G401 (cell line): ENCODE measurements at places on chromosomes 16 and 17. TPM values are rescaled to one million over a fixed set of nuclear protein-coding genes. Genes with fewer than 3 reads are reported as not detected.

QPRT gene
- 96.6 and 105 TPM in 2 replicates for total RNA-seq

CLEC3A gene
- not detected in 2 replicates for total RNA-seq

PLEKHG4 gene
- total RNA-seq = 15.7 and 27.0 TPM in 2 replicates

ALOX15 gene
- 0.41 TPM in 1 of 2 replicates, not detected in the other for total RNA-seq

GRCh38 chr16:79715061-79715460 is 114.5 kb upstream of the MAF start:
- no peak for DNase-seq

DNA sequence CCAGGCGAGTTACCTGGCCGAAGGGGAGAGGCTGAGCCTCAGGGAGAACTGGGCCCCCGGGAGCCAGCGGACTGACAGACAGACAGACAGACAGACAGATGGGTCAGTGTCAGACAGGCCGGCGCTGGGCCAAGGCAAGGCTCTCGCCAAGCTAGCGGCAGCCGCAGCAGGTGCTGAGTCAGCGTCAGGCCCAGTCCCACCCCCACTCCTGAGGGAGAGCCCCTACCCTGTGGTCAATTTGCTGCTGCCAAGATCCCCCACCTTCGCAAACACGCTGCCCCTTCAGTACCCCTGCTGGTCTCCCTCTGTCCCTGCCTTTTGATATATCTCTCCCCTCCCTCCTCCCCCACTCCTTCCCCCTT is 1.5 kb downstream of the FGF11 start:
- no peak for DNase-seq

- DNase-seq = no peak
Observed at GRCh38 chr17:75346906-75347305, 57.7 kb upstream of the SLC25A19 start.
